ENCODE measurements at places on chromosomes 13 and 19. TPM values are rescaled to one million over a fixed set of nuclear protein-coding genes. Genes with fewer than 3 reads are reported as not detected.

Gene CEACAM5
- not detected for total RNA-seq

DNA sequence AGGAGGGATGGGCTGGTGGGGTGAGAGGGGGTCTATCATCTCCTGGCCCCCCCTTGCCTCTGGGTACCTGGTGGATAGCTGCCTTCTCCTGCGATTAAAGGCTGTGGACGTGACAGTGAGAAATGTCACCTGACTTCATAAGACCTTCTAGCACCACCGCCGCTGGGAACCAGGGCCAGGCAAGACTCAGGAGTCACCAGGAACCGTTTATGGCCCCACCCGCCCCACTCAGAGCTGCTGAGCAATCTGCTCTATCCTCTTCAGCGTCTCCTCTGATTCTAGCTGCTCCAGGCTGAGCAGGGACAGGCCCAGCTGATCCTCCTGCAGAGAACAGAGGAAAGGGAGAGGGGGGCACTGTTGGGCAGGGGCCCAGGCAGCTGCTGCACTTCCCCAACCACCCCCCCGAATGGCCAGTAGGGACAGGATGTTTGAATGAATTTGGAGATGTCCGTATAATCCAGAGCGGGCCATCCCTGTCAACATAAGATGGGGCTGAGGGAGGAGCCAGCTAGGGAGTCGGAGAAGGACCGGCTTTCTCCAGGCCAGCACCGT is 10.9 kb downstream of the KLC3 start:
- no peak for DNase-seq

DNA sequence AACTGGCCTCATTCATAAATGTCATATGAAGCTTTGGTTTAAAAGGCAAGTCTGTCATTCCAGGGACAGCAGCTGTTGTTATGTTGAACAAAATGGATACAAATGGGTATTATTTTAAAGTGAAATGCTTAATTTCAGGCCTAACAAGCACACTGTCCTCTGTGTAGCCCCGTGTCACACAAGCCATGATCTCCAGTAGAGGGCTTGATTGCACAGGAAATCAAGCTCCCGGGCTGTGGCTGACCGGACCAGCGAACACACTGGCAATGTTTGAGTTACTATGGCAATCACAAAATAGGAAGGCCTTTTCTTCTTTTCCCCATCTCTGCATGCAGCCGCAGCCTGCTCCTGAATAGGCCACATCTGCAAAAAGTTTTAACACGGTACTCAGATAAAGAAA is 64.0 kb upstream of the GSX1 start:
- no peak for DNase-seq

DNA sequence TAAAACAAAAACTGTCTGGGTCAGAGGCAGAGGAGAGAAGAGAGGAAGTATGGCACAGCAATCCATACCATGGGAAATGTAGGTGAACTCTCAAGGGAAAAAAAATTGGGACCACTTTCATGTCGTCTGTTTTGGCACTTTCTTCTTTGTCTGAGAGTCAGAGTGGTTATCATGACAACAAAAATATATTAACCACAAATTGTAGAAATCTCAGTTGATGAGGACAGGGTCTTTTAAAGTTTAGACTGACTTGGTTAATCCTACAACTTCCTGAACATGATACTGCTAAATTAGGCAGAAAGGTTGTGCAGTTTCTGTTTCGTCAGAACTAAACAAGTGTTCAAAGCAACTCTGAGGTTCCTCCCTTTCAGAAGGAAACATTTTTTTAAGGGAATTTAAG is 15.2 kb downstream of the KLF5 start:
- DNase-seq: peak; percentile 16

DNA sequence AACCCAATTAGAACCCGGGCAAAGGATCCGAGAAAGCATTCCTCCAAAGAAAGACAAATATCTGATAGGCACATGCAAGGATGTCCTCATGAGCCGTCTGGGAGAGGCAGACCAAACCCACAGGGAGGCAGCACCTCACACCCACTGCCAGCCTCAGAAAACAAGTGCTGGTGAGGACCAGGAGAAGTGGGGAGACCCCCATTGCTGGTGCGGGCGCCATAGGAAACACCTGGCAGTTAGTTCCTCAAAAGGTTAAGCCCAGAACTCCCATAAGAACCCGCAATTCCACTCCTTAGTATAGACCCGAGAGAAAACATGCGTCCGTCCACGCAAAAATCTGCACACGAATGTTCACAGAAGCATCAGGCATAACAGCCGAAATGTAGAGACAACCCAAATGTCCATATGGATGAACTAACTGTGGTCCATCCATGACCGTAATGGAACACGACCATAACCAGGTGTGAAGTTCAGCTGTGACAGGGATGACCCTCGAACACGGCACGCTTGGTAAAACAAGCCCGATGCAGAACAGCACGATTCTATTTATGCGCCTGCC is 7.9 kb downstream of the ZNF787 start:
- no peak for DNase-seq

GRCh38 chr13:45747071-45747470 is 45.0 kb downstream of the CBY2 start:
- no peak for DNase-seq

Gene IER2
- total RNA-seq: 17.5 TPM

DNA sequence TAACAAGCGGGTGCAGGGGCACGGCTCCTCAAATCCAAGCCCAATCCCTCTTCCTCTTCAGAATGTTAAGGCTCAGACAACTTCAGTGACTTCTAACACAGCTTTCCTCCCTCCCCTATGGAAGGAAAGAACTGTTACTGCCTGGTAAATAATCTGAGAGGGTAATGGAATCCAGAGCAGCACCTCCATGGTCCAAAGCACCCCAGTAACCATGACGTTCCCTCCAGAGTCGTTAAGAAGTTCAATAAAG is 969 bp downstream of the AKT2 start:
- DNase-seq: no peak

Gene PLK5
- not detected for total RNA-seq

GRCh38 chr19:49371184-49371583 is 7.5 kb downstream of the DKKL1 start:
- DNase-seq: no peak

Gene CALR3
- total RNA-seq: not detected

Gene ZNF44
- 6.1 TPM for total RNA-seq

DNA sequence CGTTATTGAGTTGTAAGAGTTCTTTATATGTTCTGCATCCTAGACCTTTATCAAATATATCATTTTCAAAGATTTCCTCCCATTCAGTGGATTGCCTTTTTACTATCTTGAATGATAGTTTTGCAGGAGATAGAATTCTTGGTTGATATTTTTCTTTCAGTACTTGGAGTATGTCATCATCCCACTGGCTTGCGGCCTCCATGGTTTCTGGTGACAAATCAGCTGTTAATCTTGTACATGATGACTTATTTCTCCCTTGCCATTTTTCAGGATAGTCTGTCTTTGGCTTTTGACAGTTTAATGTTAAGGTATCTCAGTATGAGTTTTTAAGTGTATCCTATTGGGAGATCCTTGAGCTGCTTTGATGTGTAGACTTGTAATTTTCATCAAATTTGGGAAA is 8.5 kb downstream of the ZNF557 start:
- no peak for DNase-seq

DNA sequence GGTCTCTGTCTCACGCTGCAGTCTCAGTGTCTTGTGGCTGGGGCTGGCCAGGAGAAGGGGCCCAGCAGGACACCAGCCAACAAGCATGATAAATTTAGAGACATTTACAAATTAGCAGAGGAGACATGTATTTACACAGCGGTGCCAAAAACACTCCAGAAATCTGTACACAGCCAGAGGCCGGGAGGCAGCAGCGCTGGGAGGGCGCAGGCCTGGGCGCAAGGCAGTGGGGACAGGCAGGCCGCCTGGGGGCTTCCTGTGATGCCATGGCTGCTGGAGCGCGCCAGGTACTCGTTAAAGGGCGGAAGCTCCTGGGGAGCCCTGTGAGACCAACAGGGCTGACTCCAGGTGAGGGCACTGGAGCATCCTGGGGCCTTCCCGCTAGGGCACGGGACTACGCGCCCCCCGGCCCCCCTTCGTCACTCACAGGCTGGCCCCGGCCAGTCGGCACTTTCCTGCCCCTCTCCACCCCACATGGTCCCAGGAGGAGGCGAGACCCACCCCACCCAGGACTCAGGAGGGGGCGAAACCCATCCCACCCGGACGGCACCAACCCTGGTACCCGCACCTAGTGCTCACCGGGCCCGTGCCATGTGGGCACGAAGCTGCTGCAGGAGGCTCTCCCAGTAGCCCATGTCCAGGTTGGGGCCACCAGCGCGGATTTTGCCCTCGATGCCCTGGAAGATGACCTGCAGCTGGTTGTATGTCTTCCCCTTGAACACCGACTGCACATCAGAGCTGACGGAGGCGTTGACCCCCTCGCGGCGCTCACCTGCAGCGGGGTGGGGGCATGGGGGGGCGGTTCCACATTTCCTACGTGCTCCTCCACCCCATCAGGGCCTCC is 7.4 kb upstream of the TBXA2R start:
- no peak for DNase-seq

DNA sequence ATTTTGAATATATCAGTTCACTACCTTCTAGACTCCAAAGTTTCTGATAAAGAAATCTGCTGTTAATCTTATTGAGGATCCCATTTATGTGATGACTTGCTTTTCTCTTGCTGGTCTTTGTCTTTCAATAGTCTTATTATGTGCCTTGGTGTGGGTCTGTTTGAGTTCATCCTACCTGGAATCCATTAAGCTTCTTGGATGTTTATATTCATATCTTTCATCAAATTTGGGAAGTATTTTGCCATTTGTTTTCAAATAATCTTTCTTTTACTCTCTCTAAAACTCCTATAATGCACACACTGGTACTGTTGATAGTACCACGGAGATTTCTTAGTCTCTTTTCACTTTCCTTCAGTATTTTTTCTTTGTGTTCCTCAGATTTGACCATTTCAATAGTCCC is 24.2 kb upstream of the COG6 start:
- no peak for DNase-seq

DNA sequence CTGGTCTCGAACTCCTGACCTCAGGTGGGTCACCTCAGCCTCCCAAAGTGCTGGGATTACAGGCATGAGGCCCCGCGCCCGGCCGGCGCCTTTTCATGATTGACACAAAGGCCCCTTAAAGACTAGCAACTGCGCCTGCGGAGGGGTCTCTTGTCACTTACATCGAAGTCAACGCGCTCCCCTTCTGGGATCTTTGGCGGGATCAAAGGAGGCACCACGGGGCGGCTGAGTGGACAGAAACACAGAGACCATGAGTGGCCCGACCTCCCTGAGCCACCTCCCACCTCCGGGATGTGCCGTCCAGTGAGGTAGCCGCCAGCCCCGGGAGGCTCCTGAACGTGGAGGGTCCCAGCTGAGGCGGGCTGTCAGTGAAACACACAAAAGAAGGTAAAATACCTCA is 7.3 kb downstream of the TNNT1 start:
- no peak for DNase-seq

Gene SLC25A41
- not detected for total RNA-seq

DNA sequence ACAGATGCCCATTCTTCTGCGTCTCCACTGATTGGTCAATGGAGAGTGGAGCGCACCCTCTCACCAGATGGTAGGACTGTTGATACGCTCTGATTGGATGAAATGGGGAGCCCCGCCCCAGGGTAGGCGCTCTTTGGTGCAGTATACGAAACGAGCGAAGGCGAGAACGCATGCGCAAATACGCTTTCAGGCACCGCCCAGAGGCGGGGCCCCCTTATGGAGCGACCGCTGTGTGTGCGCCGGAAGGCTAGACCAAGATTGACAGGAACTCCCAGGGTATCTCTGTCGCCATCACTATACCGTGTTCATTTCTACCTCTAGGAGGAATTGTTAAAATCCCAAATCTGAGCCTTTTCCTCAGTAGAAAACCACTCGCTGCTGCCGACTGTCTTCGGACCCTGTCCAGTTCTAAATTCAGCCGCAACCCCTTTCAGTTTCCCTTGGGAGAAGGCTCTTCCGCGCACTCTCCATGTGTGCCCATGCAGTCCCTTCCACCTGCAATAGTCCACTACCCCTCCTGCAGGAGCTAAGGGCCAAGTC is 720 bp upstream of the HNRNPL start:
- DNase-seq: no peak

Gene CD22
- total RNA-seq: 0.18 TPM

- DNase-seq: no peak
Observed at GRCh38 chr13:19646063-19646462, 12.6 kb downstream of the MPHOSPH8 start.

GRCh38 chr13:82358284-82358683 is 1524.0 kb downstream of the SLITRK1 start:
- DNase-seq: no peak

GRCh38 chr13:47258384-47258783 is 361.5 kb upstream of the HTR2A start:
- no peak for DNase-seq

Gene CPAMD8
- 0.36 TPM for total RNA-seq

DNA sequence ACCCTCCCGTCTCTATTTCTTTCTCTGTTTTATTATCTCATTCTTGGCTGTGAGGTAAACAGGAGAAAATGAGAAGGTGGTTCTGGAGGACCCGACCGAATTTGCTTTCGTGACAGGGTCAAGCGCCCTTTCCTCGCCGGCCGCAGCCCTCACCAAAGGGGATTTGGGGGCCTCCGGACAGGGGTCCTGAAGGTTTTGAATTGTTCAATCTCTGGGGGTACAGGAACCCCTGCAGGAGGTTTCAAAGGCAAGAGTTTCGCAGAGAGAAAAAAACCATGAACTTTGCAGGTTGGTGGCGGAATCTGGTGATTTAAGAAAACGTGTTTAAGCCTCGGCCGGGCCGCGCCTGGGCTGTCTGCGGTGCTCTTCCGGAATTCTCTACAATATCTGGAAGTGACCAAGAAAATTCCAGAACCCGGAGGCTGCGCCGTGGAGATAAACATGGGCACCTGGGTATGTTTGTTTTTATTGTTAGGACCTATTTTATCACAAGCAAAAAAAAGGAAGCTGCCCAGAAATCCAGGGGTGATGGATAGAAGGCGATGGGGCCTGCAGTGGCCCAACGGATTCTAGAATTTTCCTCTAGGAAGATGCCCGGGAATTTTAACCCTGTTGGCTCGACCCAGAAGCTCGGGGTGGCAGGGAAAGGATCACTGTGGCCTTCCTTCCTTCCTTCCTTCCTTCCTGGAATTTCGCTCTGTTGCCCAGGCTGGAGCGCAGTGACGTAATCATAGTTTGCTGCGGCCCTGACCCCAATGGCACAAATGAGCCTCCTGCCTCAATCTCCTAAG is 14.2 kb upstream of the PTBP1 start:
- no peak for DNase-seq

GRCh38 chr13:51524829-51525566 is 59.3 kb upstream of the WDFY2 start:
- peak; percentile 90 for DNase-seq

- DNase-seq: no peak
Observed at GRCh38 chr19:53780506-53780905, 43.6 kb downstream of the NLRP12 start.

DNA sequence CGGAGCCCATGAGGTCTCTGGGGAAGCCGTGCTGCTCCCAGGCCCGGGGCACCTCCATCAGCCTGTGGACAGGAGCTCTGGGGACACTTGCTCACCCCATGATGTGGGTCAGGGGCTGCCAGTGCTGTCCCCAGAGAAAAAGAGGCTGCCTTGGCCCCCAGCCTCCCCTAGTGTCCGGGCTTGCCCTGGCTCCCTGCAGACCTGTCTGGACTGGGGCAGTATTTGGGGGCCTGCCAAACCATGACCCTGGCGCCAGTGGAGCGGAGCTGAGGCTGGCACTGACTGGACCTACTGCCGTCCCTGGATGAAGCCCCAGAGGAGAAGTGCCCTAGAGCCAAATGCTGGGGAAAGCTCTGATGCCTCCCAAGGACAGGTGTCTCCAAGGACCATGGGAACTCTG is 30.4 kb downstream of the ELAVL1 start:
- DNase-seq: no peak
